ENCODE measurements at places on chromosomes 16 and 17.
A peak's percentile ranks its signal among the peaks of the same experiment; 100 is the strongest.

- DNase-seq = peak; percentile 48
Measured at GRCh38 chr16:57815987-57816745, 13.9 kb upstream of the KIFC3 start.

GRCh38 chr17:70254735-70255460, 85.6 kb downstream of the KCNJ2 start:
- no peak for DNase-seq

DNA sequence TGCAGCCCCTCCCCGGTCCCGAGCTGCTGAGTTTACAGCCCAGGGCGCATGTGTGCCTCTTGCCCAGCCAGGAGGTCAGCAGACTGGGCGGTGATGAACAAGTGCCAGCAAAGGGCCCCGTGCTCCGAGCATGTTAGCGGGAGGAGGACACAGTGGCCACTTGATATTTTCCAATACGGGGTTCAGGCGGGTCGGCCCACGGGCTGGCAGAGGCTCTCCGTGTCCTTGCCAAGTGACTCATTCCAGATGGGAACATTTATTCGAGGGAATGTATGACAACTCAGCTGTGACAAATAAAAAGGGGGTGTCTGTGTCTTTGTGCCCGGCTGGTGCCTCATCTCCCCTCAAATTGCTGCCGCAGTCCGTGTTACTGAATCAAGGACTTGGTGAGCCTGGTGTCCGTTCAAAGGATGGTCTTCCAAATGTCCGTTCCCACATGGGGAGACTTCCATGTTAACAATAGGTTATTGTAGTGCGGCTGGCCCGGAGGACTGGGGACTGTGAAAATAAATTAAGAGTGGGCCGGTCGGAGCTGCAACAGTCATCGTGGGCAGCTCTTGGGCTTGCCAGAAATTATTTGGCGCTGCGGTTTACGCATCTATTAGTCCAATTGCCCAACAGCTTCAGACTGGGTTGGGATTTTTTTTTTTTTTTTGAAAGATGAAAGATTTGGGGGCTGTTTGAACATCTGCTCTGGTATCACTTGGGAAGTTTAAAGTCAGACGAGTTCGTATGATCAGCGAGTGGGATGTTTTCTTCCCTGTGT, 174.0 kb upstream of the CIBAR2 start:
- no peak for DNase-seq

- peak; percentile 28 for DNase-seq
Measured at GRCh38 chr17:21573961-21574610, 118.2 kb upstream of the KCNJ18 start.

GRCh38 chr17:74646231-74646630, 22.7 kb upstream of the CD300E start:
- no peak for DNase-seq

DNA sequence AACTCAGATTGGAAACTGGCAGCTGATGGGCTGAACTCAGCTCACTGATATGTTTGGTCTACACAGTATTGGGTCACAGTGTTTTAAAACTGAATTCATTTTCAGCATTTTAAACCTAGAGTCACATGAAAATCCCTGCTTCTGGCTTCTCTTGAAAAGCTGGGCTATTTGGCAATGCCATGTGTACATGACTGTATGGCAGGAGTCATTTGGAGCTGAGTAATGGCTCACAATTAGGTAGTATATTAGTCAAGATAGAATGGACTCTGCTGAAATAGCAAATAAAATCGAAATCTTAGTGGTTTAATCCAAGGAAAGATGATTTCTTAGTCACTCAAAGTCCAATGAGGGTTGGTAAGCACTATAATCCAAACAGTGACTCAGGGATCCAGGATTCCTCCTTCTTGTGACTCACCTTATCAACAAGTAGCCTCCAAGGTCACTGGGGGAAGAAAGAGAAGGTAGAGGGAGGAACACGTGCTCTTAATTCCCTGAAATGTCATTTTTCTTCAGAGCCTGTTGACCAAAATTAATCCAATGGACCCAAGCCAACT, 13.9 kb upstream of the PMP22 start:
- no peak for DNase-seq

DNA sequence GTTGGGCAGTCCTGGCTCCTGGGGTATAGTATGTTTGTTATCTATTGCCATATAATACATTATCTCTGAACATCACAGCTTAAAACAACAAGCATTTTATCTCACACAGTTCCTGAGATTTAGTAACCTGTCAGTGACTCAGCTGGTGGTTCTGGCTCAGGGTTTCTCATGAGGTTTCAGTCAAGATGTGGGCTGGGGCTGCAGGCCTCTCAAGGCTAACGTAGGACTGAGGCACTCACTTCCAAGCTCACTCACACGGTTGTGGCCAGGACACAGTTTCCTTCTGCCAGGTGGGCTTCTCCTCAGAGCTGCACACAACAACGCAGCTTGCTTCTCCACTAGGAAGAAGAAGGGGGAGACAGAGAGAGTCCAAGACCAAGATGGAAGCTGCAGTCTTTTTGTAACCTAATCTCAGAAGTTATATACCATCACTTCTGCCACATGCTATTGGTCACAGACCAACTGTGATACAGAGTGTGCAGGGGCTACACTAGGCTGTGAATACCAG, 10.3 kb upstream of the MED13 start:
- no peak for DNase-seq

DNA sequence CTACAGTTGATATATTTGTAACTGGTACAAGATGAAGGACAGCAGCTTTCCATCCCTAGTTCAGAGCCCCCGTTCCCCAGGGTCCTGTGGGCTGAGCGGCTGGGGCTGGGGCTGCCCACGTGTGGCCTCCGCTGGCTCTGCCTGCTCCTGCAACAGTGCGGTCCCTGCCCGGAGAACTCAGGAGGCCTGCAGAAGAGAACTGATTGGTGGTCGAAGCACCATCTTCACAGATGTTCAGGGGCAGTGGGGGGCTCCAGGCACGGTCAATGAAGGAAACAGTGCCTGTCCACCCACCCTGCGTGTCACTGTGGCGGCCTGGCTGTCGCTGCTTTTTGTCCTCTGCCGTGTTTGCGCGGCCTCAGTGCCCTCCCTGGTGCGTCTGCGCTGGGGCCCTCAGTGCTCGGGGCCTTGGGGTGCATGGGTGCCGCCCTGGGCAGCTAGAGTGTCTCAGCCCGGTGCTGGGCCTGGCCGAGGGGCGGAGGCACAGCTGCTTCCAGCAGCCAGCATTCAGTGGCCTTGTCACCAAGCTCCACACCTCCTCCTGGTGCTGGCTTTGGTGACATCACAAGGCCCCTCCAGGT, 4.2 kb upstream of the NUDT16L1 start:
- DNase-seq = no peak

GRCh38 chr16:966035-966434, 4.7 kb downstream of the LMF1 start:
- no peak for DNase-seq

GRCh38 chr17:19386051-19386929, 700 bp downstream of the MFAP4 start:
- no peak for DNase-seq

GRCh38 chr16:70793851-70794502, 7.0 kb downstream of the VAC14 start:
- no peak for DNase-seq

DNA sequence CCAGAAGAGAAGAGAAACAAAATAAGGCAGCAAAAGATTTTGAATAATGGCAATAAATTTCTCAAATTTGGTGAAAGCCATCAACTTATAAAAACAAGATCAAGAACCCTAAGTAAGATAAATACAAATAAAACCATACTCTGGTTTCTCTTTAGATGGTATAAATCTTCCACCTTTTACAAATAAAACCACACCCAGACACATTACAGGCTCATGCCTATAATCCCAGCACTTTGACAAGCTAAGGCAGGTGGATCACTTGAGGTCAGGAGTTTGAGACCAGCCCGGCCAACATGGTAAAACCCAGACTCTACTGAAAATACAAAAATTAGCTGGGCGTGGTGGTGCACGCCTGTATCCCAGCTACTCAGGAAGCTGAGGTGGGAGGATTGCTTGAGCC, 43.8 kb downstream of the TTLL6 start:
- DNase-seq = no peak

DNA sequence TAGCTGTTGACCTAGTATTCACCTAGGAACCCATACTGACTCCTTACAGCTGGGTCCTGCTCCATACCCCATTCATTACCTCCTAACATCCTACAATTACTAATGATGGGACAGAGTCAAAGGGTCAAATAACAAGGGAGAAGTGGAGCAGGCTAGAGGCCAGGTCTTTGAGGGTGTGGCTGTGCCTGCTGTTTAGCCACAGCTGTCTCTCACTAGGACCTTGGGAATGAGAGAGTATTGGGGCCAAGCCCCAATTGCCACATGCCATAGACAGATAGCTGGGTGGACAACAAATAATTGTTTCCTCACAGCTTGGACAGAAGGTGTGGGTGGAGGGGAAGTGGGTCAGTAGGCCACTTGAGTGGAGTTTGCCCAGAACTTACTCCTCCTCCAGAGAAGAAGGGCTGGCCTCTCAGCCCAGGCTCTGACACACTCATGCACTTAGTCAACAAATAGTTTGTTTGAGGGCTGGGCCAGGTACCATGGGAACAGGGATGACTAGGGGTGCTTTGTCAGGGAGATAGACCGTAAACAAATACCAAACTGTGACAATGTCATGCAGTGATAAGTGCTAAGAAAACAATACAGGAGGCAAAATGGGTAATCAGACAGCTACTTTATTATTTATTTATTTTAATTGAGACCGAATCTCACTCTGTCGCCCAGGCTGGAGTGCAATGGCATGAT, 10.2 kb upstream of the CENPT start:
- peak; percentile 28 for DNase-seq

GRCh38 chr17:75703591-75703990, 17.7 kb upstream of the ITGB4 start:
- DNase-seq = no peak

GRCh38 chr16:11194913-11195312, 61.1 kb downstream of the SOCS1 start:
- no peak for DNase-seq

- DNase-seq = peak; percentile 67
Measured at GRCh38 chr17:7220593-7221277, 997 bp downstream of the ACADVL start.

GRCh38 chr17:44389723-44390202, 314 bp upstream of the ITGA2B start:
- no peak for DNase-seq

DNA sequence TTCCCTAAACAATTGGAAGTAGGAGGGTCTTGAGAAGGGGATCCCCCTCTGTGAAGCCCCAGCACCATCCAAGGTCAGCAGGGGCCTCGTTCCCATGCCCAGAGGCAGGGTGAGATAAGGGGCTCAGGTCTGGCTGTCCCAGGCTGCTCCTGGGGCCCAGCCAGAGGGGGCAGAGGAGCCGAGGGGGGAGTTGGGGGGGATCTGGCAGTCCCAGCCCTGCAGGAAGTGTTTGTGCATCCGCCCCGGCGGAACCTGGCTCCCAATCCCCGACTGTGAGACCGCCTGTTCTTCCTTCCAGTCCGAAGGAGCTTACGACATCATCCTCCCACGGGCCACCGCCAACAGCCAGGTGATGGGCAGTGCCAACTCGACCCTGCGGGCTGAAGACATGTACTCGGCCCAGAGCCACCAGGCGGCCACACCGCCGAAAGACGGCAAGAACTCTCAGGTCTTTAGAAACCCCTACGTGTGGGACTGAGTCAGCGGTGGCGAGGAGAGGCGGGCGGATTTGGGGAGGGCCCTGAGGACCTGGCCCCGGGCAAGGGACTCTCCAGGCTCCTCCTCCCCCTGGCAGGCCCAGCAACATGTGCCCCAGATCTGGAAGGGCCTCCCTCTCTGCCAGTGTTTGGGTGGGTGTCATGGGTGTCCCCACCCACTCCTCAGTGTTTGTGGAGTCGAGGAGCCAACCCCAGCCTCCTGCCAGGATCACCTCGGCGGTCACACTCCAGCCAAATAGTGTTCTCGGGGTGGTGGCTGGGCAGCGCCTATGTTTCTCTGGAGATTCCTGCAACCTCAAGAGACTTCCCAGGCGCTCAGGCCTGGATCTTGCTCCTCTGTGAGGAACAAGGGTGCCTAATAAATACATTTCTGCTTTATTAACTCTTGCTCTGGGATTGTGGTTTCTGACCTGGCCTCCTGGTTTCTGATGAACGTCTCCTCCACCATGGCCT, 14.9 kb downstream of the GPRC5C start:
- peak; percentile 22 for DNase-seq

- no peak for DNase-seq
Measured at GRCh38 chr16:71352963-71353460, 5.5 kb upstream of the CALB2 start.

GRCh38 chr17:9968881-9969280, 63.8 kb upstream of the RCVRN start:
- DNase-seq = no peak

- peak; percentile 66 for DNase-seq
Measured at GRCh38 chr17:58513965-58514769, at the start of gene MTMR4. MTMR4 (minus strand) TSS chr17:58514638; CDS start chr17:58514407, 231 bp downstream.

DNA sequence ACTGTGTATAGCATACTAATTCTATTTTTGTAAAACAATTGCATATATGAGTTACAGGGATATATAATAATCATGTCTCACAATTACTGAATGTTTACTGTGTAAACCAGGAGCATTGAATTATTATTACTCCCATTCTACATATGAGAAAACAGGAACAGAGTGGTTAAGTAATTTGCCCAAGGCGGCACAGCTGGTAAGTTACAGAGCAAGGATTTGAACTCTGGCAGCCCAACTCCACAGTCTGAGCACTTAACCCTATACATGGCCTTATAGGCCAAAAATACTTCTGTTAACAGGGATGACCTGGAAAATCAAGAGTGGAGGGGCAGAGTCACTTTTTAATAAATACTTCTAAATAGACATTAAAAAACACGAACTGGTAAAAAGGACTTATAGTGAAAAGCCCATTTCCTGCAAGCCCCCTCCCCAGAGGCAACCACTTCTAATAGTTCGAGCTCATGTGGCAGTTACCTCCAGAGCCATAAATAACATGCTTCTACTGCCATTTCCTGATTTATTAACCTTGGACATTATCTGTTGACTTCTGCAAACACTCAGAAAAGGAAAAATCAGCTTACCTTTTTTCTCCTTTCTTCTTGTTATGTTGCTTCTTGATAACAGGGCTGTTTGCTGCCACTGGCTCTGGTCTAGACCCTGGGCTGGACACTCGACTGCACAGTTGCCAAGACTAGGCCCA, 22.1 kb upstream of the ADGRG1 start:
- no peak for DNase-seq

DNA sequence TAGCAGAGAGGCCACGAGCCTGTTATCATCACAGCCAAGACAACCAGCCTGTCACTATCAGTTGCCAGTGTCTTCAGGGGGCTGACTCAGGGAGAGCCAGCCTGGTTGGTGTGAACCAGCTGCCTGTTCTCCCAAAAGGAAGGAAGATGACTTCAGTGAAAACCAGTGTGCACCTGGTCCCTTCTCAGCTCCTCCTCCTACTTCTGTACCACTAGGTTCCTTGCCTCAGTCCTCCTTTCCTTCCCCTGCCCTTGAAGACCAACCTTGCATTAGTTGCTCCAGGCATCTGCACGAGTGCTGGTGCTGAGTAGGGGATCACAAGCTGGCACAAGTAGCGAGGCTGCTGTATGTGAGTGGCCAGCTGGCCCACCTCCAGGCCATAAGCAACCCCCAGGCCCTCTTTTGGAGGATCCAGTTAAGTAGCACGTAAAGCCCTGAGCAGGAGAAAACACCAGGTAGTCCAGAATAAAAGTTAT, 8.5 kb downstream of the TUBG1 start:
- no peak for DNase-seq

- DNase-seq = no peak
Measured at GRCh38 chr16:17365211-17365541, 105.6 kb downstream of the XYLT1 start.

All from activated CD4-positive, alpha-beta T cell treated with anti-CD3 and anti-CD28 coated beads for 4 hours (primary cell).